Calu3 (cell line): ENCODE measurements at places on chromosomes 2 and 18.

DNA sequence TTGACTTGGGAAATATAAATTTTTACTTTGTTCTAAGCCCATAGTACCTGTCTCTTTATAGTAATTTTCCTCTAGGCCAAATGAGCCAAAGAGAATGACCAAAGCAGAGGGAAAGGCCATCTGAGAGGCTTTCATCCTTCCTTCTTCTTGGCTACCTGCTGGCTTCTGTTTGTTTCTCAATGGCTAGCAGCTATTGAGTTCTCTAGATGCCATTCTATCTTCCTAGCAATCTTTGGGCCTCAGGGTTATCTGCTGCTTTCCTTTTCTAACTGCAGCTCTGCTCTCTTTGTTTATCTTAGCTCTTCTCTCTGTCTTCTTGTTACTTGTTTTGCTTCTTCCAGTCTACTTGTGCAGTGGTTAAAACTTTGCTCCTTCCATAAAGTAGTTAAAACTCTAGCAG lies 601.1 kb upstream of the NRXN1 start:
- no peak for DNase-seq

DNA sequence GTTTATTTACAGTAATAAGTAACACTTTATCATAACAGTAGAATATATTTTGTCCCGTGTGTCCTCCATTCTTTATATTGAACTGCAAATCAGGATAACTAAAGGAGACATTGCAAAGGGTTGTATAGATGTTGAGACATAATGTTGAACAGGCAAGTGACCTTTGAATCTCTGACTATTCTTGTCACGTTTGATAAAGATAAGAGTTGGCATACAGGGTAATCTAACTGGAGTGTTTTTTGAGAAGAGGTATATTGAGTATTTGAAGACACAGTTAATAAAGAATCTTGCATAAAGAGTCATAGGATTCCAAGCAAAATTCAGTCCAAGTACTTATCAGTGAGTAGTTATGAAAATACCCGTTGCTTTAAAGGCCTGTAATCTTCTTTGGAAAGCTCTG lies 21.7 kb downstream of the CCDC195 start:
- no peak for DNase-seq

GRCh38 chr2:70103531-70104061 lies 16.3 kb downstream of the PCBP1 start:
- DNase-seq = no peak

- no peak for DNase-seq
Observed at GRCh38 chr18:332721-333510, 65.1 kb upstream of the THOC1 start.
